ENCODE measurements at places on chromosomes 4 and X.

- peak; percentile 5 for DNase-seq
Observed at GRCh38 chr4:29549342-29549741, 1170.8 kb upstream of the PCDH7 start.

DNA sequence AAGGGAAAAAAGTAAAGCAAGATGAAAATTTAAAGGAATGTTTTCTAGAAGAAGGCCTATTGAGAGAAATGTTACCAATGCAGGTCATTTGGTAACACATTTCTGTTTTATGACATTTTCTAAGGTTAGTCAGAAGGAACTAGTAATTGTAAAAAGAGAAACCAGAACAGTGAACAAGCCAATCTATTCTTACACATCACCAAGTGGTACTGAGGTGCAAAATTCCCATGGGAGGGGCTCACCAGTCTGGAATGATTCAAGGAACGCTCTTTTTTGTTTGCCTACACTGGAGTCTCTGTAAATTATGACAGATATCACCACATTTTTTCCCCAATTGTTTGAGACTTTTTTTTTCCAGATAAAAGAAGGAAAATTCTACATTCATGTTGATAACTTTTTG is 404.7 kb upstream of the CNKSR2 start:
- DNase-seq, result peak; percentile 41

DNA sequence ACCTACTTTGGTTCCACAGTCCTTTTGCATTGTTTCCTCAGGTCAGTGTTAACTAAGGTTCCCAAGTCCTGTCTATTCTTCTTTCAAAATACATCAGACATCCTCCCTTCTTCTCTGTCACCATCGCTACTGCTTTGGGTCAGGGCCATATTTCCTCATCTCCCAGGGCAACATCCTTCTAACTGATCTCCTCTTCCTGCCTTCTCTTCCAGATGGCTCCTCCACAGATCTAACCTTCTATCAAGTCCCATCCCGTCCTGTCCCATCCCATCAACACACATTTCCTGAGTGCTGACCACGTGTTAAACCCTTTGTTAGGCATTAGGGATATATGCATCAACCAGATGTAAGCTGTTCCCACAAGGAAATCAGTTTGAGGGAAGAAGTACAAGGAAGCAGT is 25.9 kb downstream of the PLAC1 start:
- no peak for DNase-seq

DNA sequence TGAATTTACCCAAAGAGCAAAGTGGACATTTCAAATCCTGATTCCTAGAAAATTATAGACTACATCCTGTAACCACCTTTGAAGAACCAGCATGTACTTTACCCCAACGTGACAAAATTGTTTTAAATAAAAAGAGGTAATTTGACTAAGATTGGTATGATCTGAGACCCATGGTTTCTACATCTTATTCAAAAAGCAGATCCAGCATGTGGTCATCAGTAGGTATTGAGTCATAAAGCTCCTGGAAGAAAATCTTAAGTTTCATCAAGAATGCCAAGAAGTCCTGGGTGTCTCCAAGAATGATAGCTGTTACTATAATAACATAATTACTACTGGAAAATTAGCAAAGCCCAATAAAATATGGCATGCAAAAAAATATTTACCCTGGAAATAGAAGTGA is 61.8 kb downstream of the NFKB1 start:
- peak; percentile 26 for DNase-seq

- peak; percentile 88 for DNase-seq
Observed at GRCh38 chrX:39645178-39645895, 452.4 kb downstream of the BCOR start.

DNA sequence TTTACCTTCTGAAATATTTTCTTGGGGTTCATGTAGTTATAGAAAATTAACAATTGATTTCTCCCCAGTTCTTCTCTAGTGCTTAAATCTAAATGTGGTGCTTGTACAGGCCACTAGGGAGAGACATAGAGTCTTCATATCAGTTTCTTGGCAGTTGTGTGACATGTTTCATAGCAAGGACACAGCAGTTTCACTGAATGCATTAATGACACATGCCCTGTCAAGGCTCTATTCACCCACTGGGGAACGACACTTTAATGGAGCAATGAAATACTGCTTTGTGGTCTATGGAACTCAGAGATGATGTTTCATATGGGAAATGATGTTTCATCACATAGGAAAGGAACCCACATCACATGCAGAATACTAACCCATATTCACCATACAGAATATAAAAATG is 2.8 kb downstream of the VEGFC start:
- DNase-seq, result peak; percentile 98

- DNase-seq, result no peak
Observed at GRCh38 chr4:140930557-140930956, 174.4 kb upstream of the TBC1D9 start.

- DNase-seq, result no peak
Observed at GRCh38 chr4:135073389-135073788, 871.8 kb upstream of the PABPC4L start.

GRCh38 chrX:77431227-77431626 is 16.0 kb upstream of the FGF16 start:
- DNase-seq, result peak; percentile 49

DNA sequence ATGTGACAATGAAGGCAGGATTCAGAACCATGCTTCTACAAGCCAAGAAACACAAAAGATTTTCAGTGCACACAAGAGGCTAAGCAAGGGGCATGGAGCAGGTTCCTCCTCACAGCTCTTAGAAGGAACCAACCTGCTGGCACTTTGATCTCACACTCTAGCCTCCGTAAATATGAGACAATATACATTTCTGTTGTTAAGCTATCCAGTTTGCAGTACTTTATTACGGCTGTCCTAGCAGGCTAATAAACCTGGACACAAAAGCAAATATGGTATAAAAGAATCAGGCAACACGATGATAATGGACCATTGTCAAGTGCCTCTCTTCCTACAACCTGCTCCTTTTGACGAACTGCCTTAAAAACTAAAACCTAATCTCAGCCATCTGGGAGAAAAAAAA is 114.5 kb downstream of the ZAR1 start:
- DNase-seq, result no peak

DNA sequence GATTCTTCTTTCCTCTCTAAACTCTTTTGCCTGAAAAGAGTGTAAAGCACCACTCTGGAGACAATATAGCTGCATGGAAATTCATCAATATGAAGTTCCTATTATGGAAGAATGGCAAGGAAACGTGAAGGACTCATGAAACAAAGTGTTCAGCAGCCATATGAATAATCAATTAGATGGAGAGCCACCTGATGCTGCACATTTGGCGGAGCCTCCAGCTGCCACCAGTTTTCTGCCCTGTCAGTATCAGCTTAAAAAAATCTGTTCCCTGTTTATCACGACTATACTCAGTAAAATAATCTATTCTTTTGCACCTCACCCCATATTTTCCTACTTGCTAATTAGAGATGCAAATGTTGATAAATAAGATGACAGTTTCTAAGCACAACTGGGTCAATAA is 276.0 kb downstream of the UNC5C start:
- DNase-seq, result no peak

DNA sequence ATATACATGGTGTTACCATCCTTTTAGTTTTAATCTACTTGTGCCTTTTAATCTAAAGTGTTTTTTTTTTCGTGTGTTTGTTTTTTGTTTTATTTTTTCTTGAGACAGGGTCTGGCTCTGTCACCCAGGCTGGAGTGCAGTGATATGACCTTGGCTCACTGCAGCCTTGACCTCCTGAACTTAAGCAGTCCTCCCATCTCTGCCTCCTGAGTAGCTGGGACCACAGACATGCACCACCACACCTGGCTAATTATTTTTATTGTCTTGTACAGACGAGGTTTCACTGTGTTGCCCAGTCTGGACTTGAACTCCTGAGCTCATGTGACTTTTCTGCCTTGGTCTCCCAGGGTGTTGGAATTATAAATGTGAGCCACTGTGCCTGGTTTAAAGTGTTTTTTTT is 33.1 kb downstream of the BMP2K start:
- no peak for DNase-seq

- no peak for DNase-seq
Observed at GRCh38 chr4:7850489-7850888, 89.2 kb downstream of the AFAP1 start.

GRCh38 chr4:144302704-144303536 is 162.4 kb upstream of the GYPA start:
- DNase-seq, result no peak

GRCh38 chr4:833731-834367 is 7.9 kb upstream of the CPLX1 start:
- no peak for DNase-seq

- no peak for DNase-seq
Observed at GRCh38 chrX:153583433-153583832, 15.5 kb downstream of the CCNQ start.

GRCh38 chr4:182748949-182749348 is 168.2 kb downstream of the DCTD start:
- DNase-seq, result no peak

GRCh38 chr4:38674258-38675144 is 10.5 kb downstream of the KLF3 start:
- no peak for DNase-seq

- no peak for DNase-seq
Observed at GRCh38 chr4:98260047-98260578, 1.1 kb upstream of the RAP1GDS1 start.

GRCh38 chr4:176261018-176261417 is 8.0 kb downstream of the ASB5 start:
- no peak for DNase-seq

Measured in fibroblast of skin of right quadriceps (primary cell).